Astrocyte (in vitro differentiated cells and primary cell): ENCODE measurements at places on chromosomes 11 and 22. TPM values are rescaled to one million over a fixed set of nuclear protein-coding genes. Genes with fewer than 3 reads are reported as not detected.

Gene CHRM1
- not detected in 2 replicates for total RNA-seq

Gene XKR3
- total RNA-seq = not detected in 2 replicates

Gene MMP26
- total RNA-seq = not detected in 2 replicates

DNA sequence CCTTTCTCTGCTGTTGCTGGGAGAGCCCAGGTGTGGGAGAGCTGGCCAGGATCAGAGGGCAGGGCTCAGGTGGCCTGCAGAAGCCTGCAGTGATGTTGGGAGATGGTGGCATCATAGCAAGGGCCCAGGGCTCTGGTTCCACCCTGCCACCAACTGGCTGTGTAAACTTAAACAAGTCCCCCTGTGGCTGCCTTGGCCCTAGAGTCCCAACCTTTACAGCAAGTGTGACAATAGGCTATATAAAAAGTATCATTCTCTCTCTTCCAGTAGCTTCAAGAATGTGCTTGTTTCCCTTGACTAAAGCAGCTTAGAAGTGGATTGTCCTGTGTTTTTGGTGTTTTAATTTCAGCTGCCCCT lies 201.8 kb upstream of the E2F8 start:
- peak overlapping the region; percentile 65 for H3K27ac ChIP-seq

GRCh38 chr22:37209140-37209845 lies 3.0 kb downstream of the SSTR3 start:
- no peak overlapping the region for H3K27ac ChIP-seq
- no peaks in the 10 kb centered on the region for H3K4me1 ChIP-seq
- no peaks in the 10 kb centered on the region for H3K36me3 ChIP-seq
- no peak overlapping the region for H3K4me3 ChIP-seq

- no peak overlapping the region for H3K27ac ChIP-seq
- H3K27me3 ChIP-seq = no peaks in the 10 kb centered on the region
- H3K4me3 ChIP-seq = no peak overlapping the region
Measured at GRCh38 chr11:134554106-134554505, 142.1 kb upstream of the B3GAT1 start.

GRCh38 chr11:61754534-61755482 lies 2.4 kb downstream of the MYRF start:
- H3K4me1 ChIP-seq = peaks cover 57% of the 10 kb centered on the region
- H3K4me3 ChIP-seq = no peak overlapping the region
- H3K27ac ChIP-seq = peak overlapping the region; percentile 61
- H3K36me3 ChIP-seq = no peaks in the 10 kb centered on the region

DNA sequence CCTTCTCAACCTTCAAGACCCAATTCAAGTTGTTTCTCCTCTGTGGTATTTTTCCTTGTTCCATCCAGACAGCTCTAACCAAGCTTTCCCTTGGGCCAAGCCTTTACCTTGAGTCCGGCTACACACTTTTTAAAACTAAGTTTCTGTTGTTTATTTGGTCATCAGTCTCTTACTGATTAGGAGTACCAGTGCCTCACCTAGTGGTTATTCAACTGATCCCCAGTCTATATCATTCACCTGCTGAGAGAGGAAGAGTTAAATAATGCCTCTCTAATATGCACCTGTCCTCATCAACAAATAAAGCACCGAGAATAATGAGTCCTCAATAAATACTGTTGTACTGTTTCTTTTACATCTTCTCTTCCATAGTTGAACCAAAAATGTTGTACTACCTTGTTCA lies 160.8 kb downstream of the MSANTD4 start:
- no peak overlapping the region for H3K27ac ChIP-seq
- H3K36me3 ChIP-seq = no peaks in the 10 kb centered on the region
- H3K4me1 ChIP-seq = no peaks in the 10 kb centered on the region
- no peak overlapping the region for H3K4me3 ChIP-seq
- H3K27me3 ChIP-seq = no peaks in the 10 kb centered on the region
- no peak for DNase-seq

GRCh38 chr22:38290347-38290746 lies 17.5 kb upstream of the TMEM184B start:
- H3K4me3 ChIP-seq = no peak overlapping the region
- no peak for DNase-seq
- H3K27ac ChIP-seq = no peak overlapping the region
- peaks cover 16% of the 10 kb centered on the region for H3K36me3 ChIP-seq

GRCh38 chr22:31160328-31160978 lies 471 bp downstream of the RNF185 start:
- H3K27me3 ChIP-seq = no peaks in the 10 kb centered on the region
- DNase-seq = peak; percentile 14
- H3K4me3 ChIP-seq = peak overlapping the region; percentile 94
- H3K27ac ChIP-seq = peak overlapping the region; percentile 76
- H3K4me1 ChIP-seq = peaks cover 14% of the 10 kb centered on the region
